ENCODE measurements at places on chromosomes 16 and 17. TPM values are rescaled to one million over a fixed set of nuclear protein-coding genes. Genes with fewer than 3 reads are reported as not detected.

DNA sequence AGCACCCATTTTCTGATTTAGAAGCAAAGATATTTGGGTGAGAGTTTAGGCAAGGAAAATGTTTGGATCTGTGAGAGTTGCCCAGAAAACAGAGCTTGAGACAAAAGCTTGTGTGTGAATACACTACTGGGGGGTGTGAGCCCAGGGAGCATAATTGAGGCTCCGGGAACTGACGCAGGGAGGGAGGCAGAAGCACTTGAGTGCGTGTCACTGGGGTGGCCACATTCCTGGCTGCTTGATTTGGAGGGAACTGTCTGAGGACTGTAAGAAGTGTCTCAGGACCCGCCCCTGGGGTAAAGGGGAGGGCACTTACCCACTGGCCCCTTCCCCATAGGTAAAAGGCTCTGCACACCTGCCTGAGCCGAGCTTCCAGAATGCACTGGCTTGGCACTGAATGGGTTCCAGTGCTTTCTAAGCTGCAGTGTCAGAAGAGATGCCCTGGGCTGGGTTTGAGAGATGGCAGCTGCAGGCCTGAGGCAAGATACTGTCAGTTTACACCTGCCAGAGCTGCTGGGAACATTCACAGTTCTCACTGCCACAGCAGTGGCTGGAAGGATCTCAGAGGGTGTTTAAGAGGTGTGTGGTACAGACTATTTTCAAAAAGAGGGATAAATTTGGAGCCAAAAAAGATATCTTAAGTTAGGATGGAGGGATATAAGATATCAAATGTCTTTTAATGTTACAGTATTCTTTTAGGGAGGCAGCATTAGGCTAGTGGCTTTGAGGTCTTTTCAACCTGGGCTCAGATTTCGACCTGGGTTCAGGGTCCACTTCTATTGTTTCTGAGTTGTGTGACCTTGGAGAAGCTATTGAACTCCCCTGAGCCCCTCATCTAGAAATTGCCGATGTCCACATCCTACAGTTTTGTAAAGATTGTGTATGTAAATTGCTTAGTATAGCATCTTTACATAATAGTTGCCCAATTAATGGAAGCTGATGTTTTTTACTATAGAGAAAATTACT lies 6.9 kb upstream of the TEX2 start:
- DNase-seq, result no peak

DNA sequence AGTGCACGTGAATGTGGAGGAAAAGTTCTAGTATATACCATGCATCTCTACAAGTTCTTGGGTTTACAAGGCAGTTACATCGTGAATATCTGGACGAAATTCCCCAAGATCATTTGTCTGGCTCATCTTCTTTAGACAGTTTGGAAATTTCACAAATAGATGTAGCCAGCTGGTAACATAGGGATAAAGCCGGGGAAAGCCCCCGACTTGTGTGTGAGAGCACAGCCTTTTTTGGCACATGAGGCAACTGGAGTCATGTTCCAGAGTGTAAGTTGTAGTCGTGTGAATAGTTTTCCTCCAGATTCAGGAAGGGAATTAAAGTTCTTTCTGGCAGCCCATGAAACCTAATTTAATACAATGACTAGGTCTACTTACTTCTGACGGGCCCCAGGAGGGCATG lies 62.3 kb downstream of the MARCHF10 start:
- DNase-seq, result no peak

- DNase-seq, result peak; percentile 59
Measured at GRCh38 chr16:12061336-12062055, 85.0 kb downstream of the SNX29 start.

DNA sequence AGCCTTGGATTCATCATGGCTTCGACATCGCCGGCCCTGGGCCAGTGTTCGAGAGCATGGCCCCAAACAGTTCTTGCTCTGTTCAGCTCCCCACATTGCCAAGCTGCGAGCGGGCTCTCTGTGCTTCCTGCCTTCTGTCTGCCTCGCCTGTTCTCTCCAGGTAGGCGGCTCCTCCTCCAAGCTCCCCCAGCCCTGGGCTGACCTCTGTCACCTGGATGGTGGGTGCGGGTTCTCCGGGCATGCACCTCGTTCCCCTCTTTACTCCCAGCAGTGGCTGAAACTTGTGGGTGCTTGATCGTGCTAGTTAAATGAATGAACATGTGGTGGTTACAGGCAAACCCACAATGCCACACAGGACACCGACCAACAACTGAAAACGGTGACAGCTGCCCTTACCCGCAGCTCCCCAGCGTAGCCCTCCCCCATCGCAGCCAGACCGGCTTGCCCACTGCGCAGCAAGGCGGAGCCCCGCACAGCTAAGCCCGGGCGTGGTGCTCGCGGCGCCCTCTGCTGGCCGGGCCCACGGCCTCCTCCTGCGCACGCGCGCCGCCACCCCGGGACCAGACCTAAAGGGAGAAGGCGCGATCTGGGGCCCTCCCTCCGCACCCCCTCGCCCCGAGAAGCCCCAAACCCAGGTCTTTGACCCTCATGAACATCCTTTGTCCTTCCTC lies 23.0 kb upstream of the EIF1 start:
- DNase-seq, result peak; percentile 95

- no peak for DNase-seq
Measured at GRCh38 chr16:49630783-49631182, 225.1 kb downstream of the ZNF423 start.

GRCh38 chr16:87017371-87018012 lies 299.7 kb downstream of the C16orf95 start:
- peak; percentile 45 for DNase-seq

GRCh38 chr16:680625-680945 lies 375 bp downstream of the STUB1 start:
- no peak for DNase-seq

DNA sequence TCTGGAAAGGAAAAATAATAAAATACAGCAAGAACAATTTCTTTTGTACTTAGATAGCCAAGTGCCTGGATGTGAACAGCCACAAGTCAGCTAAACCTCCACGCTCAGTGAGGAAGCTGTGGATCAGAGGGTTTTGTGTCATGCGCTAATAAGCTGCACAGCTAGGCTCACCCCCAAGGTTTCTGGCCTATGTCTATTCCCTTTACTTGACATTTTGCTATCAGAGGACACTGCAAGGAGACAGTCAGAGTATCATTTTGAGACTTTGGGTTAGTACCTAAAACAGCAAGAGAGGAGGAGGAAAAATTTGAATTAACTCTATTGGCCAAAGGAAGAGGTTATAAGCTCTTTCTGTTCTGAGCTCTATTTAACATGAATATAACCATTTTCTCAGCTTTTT lies 139.3 kb downstream of the KCNJ2 start:
- no peak for DNase-seq

- peak; percentile 90 for DNase-seq
Measured at GRCh38 chr16:70577256-70577698, 53.7 kb downstream of the SF3B3 start.

DNA sequence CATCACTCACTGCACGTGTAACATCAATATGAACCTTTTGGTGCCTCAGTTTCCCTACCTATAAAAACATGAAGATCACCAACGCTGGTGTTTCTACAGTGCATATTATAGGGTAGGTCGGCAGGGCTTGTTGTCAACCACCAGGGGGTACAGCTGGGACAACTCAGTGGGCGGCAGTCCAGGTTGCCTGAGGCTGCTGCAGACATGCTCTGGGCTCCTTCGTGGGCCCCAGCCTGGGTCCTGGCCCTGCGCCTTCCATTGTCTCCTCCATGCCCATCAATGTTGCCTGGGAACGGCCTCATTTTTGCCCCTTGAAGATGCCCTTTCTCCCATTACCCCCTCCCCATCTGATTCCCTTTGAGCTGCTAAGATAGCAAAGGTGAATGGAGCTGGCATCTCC lies 89.8 kb downstream of the GSG1L start:
- no peak for DNase-seq

DNA sequence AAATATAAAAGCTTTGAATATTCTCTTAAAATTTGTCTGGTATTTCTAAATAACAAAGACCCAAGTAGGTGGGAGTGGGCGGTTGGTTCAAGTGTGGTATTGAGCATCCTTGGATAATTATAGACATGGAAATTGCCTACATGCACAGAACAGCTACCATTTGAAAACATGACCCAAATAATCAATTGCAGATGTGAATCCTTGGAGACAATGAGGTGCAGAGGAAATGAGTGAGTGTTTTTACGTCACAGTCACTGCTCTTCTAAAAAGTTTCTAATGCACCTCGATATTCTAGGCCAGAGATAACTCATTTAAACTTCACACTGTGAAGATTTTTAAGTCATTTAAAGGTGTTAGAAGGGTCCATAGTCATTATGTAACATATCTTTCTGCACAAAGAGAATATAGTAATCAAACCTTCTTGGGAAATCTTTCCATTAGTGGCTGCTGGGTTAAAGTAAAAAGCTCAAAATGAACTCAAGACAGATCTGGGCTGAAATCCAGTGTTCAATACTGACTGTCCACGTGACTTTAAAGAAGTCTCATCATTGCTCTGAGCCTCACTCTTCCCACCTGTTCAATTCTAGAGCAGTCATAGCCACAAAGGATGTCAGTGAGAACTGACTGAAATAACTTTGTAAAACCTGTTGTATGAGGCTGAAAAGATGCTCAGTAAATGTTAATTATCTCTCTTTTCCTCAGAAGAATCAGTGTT lies 144.5 kb downstream of the CDH11 start:
- DNase-seq, result no peak

DNA sequence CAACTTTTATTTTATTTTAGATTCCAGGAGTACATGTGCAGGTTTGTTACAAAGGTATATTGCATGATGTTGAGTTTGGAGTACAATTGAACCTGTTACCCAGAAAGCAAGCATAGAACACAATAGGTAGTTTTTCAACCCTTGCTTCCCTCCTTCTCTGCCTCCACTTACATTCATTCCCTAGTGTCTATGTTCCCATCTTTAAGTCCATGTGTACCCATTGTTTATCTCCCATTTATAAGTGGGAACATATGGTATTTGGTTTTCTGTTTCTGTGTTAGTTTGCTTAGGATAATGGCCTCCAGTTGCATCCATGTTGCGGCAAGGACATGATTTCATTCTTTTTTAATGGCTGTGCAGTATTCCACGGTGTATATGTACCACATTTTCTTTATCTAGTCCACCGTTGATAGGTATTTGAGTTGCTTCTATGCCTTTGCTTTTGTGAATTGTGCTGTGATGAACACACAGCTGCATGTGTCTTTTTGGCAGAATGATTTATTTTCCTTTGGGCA lies 114.0 kb upstream of the NACA2 start:
- no peak for DNase-seq

DNA sequence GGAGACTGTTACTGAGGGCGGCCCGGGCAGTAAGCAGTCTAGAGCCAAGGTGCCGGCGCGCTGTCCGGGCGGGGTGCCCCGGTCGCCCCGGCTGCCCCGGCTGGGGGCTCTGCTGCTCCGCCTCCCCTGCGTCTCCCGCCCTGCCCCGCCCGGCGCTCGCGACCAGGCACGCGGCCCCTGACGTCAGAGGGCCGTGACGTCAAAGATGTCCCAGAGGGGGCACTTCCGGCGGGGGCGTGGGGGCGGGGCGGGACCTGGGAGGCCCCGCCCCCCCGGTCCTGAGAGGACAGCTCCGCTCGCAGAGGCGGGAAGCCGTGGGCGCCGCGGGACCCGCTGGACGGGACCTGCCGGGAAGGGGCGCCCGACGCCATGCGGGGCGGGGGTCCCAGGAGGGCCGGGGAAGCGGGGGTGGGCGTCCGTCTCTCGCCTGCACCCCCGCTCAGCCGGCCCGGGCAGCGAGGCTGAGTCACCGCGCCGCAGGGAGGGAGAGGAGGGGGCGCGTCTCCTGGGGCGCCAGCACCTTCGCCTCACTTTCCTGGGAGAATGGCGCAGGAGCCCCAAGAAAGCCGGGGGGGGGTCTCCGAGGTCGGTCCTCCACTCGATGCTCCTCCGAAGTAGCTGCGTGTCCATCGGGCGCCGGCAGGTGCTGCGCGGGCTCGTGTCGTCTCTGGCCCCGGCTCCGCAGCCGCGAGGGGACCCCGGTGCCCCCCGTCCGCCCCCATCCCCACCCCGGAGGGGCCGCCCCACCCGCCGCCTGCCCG lies 4.4 kb upstream of the HIC1 start:
- DNase-seq, result peak; percentile 74

DNA sequence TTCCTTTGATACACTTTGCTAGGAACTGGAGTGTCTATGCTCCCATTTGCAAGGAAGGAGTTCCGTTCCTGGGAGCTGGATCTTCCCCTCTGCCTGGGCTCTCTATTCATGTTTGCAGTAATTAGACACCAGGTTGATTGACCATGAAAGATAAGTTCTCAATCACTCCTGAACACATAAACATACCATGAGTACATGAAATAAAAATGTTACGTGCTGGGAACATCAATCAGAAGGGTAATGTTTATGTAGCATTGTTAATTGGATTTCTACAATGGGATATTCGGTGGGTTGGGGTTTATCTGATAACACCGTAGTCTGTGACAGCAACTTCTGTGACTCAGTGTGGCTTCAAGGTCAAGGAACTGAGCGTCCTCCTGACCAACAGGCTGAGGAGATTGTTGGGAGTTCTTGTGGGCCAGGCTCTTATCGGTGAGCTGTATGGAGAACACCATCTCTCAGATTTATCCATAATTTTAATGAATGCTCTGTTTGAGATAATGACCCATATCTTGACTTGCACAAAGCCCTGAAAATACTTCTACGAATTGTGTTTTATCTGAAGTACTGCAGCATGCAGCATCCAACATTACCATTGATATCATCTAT lies 136.4 kb downstream of the NPIPB5 start:
- no peak for DNase-seq

DNA sequence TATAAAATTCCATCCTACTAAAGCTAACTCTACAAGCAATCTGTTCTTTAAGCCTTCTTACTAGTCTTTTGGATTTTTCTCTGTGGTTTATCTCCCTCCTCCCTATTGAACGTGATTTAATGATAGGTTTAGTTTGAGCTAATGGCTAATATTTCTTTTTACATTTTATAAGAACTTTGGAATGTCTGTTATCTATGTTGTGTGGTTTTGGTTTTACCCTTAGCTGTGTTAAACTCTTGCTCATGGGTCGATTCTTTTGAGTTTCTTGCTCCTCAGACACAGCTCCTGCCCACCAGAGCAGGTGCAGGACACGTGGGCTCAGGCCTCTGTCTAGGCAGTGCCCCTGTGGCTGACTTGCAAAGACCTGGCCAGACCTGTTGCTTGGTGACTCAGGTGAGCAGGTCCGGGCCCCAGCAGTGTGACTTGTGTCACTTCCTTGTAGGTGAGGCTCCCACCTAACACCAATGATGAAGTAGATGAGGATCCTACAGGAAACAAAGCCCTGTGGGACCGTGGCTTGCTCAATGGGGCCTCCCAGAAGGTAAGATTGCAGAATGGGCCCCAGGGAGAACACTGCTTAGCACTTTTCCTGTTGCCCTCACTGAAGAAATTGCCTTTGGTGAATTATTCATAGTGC lies 45.1 kb downstream of the SF3B3 start:
- DNase-seq, result no peak

- no peak for DNase-seq
Measured at GRCh38 chr16:31696968-31697743, 169.5 kb downstream of the AHSP start.

- no peak for DNase-seq
Measured at GRCh38 chr16:76900285-76901263, 290.4 kb upstream of the MON1B start.

GRCh38 chr17:79628861-79629547 lies 18.2 kb upstream of the RBFOX3 start:
- DNase-seq, result peak; percentile 16

The LPO gene
- not detected for polyA plus RNA-seq

Data from aorta (tissue), 5 donors.